H9 (cell line): ENCODE measurements at places on chromosomes 13 and 19.

- H3K36me3 ChIP-seq: peaks cover 4% of the 10 kb centered on the region; the same call in 2 of the 3 replicates
- H3K27me3 ChIP-seq: no peaks in the 10 kb centered on the region
- DNase-seq: no peak
- H3K27ac ChIP-seq: no peak overlapping the region
Measured at GRCh38 chr13:114069376-114070097, 62.9 kb downstream of the RASA3 start.

- no peaks in the 10 kb centered on the region for H3K4me1 ChIP-seq
- no peak overlapping the region for H3K27ac ChIP-seq
Measured at GRCh38 chr19:46759817-46760333, 13.6 kb upstream of the STRN4 start.

DNA sequence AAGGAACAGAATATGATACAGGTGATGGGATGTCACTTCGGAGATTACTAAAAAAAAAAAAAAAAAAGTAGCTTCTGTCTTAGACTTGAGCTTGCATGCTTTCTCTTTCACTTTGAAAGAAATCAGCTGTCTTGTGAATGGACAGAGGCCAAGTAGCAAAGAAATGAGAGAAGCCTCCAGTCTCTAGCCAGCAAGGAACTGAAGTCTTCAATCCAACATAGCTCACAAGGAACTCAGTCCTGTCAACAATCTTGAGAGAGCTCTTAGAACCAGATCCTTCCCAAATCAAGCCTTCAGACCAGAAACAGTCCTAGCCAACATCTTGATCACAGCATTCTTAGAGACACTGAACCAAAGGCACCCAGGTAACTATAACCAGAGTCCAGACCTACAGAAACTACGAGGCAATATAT is 7.7 kb downstream of the N4BP2L2 start:
- no peaks in the 10 kb centered on the region; the same call in 1 of the 2 replicates for H3K4me1 ChIP-seq
- H3K36me3 ChIP-seq: peaks cover 30% of the 10 kb centered on the region
- no peaks in the 10 kb centered on the region for H3K27me3 ChIP-seq
- no peak for DNase-seq

GRCh38 chr13:74136084-74136658 is 2.0 kb upstream of the KLF12 start:
- H3K27ac ChIP-seq: no peak overlapping the region
- DNase-seq: no peak
- peaks cover 2% of the 10 kb centered on the region; the same call in 1 of the 2 replicates for H3K4me1 ChIP-seq
- H3K4me3 ChIP-seq: no peak overlapping the region

- no peaks in the 10 kb centered on the region for H3K36me3 ChIP-seq
- peak; percentile 78 for DNase-seq
- H3K27ac ChIP-seq: no peak overlapping the region
- H3K4me3 ChIP-seq: no peak overlapping the region
- H3K4me1 ChIP-seq: no peaks in the 10 kb centered on the region
Measured at GRCh38 chr19:46766569-46767317, 20.5 kb upstream of the STRN4 start.

GRCh38 chr13:38180670-38181069 is 169.0 kb upstream of the UFM1 start:
- no peaks in the 10 kb centered on the region for H3K36me3 ChIP-seq
- no peak overlapping the region for H3K4me3 ChIP-seq
- no peak overlapping the region for H3K27ac ChIP-seq
- no peaks in the 10 kb centered on the region for H3K27me3 ChIP-seq

DNA sequence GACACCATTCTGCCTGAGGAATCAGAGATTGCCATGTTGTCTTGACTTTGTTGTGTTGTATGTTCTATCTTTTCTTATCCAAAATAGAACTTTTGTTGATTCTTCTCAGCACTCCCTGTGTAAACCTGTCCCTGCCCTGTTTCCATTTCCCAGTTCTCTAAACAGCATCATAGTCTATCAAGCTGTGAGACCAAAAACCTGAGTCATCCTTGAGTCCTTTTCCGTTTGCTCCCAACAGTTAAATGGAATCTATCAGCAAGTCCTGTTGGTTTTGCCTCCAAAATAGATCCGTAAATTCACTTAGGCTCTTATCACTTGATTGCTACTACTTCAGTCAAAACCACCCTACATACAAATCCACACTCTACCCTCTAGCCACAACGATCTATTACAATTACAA is 667.1 kb downstream of the PCDH9 start:
- H3K4me3 ChIP-seq: no peak overlapping the region
- no peak for DNase-seq
- no peak overlapping the region for H3K27ac ChIP-seq
- H3K4me1 ChIP-seq: no peaks in the 10 kb centered on the region; the same call in 1 of the 2 replicates
- no peaks in the 10 kb centered on the region for H3K27me3 ChIP-seq

GRCh38 chr13:112329376-112329775 is 46.8 kb upstream of the SPACA7 start:
- H3K27ac ChIP-seq: no peak overlapping the region
- H3K4me1 ChIP-seq: no peaks in the 10 kb centered on the region
- no peaks in the 10 kb centered on the region for H3K36me3 ChIP-seq
- no peak for DNase-seq
- peaks cover 16% of the 10 kb centered on the region; the same call in 1 of the 2 replicates for H3K27me3 ChIP-seq

- H3K27ac ChIP-seq: no peak overlapping the region
- no peaks in the 10 kb centered on the region for H3K27me3 ChIP-seq
- no peaks in the 10 kb centered on the region for H3K36me3 ChIP-seq
- no peaks in the 10 kb centered on the region for H3K4me1 ChIP-seq
Measured at GRCh38 chr13:111429064-111429558, 108.7 kb downstream of the TEX29 start.

DNA sequence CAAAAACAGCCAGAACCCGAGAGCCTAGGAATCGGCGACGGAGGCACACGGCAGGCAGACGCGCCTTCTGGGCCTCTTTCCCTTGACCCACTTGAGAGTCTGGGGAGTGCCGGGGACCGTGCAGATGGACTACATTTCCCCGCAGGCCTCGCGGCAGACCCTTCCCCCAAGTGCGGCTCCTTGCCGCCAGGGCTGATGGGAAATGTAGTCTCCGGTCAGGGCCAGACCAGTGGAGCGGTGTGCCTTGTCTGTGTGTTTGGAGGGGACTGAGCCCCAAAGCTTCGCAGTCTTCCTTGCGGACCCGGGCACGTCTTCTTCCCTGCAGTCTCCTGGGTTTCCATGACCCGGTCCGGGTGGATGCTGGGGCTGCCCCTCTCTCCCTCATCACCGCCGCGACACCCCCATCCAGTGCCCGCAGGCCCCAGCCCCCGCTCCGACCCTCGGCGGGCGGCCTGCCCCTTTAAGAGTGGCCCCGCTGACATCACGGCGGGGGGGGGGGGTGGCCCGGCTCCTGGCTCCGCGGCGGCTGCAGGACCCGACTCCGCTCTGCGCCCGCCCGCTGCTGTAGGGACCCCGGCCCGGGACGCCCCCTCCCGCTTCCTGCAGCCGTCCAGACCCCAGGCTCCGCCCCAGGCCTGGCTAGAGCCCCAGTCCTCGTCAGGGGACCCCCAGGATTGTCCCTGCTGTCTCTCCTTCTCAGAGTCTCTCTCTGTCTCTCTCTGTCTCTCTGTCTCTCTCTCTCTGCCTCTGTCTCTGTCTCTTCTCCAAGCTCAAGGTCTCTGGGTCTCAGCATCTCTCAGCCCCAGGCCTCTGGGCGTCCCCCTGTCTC is 758 bp upstream of the CACNG7 start:
- DNase-seq: peak; percentile 93
- H3K4me3 ChIP-seq: peak overlapping the region; percentile 71
- peaks cover 4% of the 10 kb centered on the region; the same call in 1 of the 2 replicates for H3K4me1 ChIP-seq
- peaks cover 3% of the 10 kb centered on the region; the same call in 1 of the 2 replicates for H3K27me3 ChIP-seq
- H3K36me3 ChIP-seq: no peaks in the 10 kb centered on the region

DNA sequence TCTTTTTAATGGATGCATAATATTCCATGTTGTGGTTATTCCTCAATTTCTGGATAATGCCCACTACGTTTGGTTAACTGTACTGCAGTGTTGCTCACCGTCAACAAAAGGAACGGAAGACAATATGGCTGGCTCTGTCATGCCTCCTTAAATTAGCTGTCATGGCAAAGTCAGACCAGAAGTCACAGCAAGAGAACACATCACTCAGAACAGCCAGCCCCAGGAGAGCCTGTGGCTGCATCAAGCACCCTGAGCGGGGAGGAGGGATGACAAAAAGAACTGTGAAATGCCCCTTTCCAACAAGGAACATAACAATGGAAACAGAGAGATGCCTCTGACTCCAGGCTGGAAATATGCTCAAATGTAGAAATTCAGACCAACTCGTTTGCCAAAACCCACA is 366.0 kb upstream of the ZNF507 start:
- no peaks in the 10 kb centered on the region for H3K4me1 ChIP-seq
- no peaks in the 10 kb centered on the region for H3K27me3 ChIP-seq
- H3K4me3 ChIP-seq: no peak overlapping the region
- H3K36me3 ChIP-seq: no peaks in the 10 kb centered on the region
- DNase-seq: no peak
- no peak overlapping the region for H3K27ac ChIP-seq

GRCh38 chr13:35600137-35600536 is 123.6 kb upstream of the MAB21L1 start:
- no peak overlapping the region for H3K4me3 ChIP-seq
- no peaks in the 10 kb centered on the region for H3K4me1 ChIP-seq
- H3K36me3 ChIP-seq: no peaks in the 10 kb centered on the region
- no peak overlapping the region for H3K27ac ChIP-seq
- no peak for DNase-seq

DNA sequence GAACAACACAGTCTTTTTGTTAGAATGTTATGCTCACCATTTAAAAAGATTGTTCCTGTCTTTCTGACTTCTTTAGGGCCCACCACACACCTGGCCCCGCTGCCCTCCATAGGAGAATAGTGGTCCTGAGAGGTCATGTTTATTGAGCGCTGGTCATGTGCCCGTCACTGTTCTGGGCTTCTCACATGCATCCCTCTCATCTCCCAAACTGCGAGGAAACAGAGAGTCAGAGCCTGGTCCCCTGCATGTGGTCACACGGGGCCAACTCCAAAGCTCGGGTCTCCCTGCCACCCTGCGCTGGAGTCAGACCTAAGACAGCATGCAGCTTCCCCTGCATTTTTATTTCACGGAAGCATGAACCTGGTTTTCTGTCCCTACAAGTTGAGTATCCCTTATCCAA is 70.4 kb upstream of the GPR183 start:
- peak; percentile 28 for DNase-seq
- H3K36me3 ChIP-seq: peaks cover 10% of the 10 kb centered on the region
- H3K4me1 ChIP-seq: peaks cover 18% of the 10 kb centered on the region
- H3K4me3 ChIP-seq: no peak overlapping the region

DNA sequence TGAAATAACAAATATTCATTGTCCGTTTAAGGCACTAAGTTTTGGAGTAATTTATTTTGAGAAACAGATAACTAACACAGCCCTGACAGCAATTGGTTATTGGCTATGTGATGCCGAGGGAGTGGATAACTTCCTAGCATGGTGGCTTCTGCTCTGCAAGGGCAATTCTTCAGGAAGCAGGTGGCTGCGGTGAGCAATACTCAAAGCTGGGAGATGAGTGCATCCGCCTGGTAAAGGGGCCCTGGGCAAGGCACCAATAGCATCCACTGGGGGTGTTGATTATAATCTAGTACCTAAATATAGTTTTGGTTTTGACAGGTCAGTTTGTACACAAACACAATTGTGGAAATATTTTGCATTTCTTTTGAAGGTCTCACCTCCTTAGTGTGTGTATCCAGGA is 41.0 kb downstream of the CCDC70 start:
- H3K4me1 ChIP-seq: no peaks in the 10 kb centered on the region
- DNase-seq: no peak
- H3K27me3 ChIP-seq: no peaks in the 10 kb centered on the region
- no peak overlapping the region for H3K4me3 ChIP-seq
- H3K27ac ChIP-seq: no peak overlapping the region
- H3K36me3 ChIP-seq: no peaks in the 10 kb centered on the region

DNA sequence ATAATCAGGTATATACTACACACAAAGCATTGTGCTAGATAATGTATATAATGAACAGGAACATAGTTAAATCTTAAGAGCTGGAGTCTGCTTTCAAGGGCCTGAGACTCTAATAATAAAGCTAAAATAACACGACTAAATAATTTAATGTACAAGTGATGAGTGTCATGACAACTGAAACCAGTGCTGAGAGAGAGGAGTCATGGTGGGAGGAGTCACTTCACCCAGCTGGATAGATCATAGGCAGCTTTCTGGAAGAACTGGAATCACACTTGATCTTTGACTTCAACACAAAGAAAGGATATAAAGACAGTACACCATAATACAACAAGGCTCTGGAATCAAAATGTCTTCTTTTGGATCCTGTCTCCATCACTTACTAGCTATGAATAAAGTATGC is 7.1 kb downstream of the RBM26 start:
- no peaks in the 10 kb centered on the region; the same call in 1 of the 2 replicates for H3K4me1 ChIP-seq
- H3K27ac ChIP-seq: no peak overlapping the region
- H3K36me3 ChIP-seq: peaks cover 54% of the 10 kb centered on the region
- H3K27me3 ChIP-seq: no peaks in the 10 kb centered on the region
- no peak overlapping the region for H3K4me3 ChIP-seq

GRCh38 chr13:45823583-45823982 is 28.0 kb downstream of the SIAH3 start:
- H3K4me3 ChIP-seq: no peak overlapping the region
- no peak for DNase-seq
- H3K27ac ChIP-seq: no peak overlapping the region
- no peaks in the 10 kb centered on the region for H3K27me3 ChIP-seq
- H3K36me3 ChIP-seq: no peaks in the 10 kb centered on the region

GRCh38 chr19:6099599-6099998 is 10.7 kb downstream of the RFX2 start:
- no peak for DNase-seq
- H3K4me1 ChIP-seq: no peaks in the 10 kb centered on the region
- H3K27ac ChIP-seq: no peak overlapping the region
- no peak overlapping the region for H3K4me3 ChIP-seq
- H3K36me3 ChIP-seq: no peaks in the 10 kb centered on the region
- H3K27me3 ChIP-seq: no peaks in the 10 kb centered on the region

- H3K27ac ChIP-seq: no peak overlapping the region
- DNase-seq: no peak
- no peak overlapping the region for H3K4me3 ChIP-seq
- H3K4me1 ChIP-seq: no peaks in the 10 kb centered on the region
- no peaks in the 10 kb centered on the region for H3K27me3 ChIP-seq
Measured at GRCh38 chr19:10952809-10953208, 8.0 kb upstream of the SMARCA4 start.

DNA sequence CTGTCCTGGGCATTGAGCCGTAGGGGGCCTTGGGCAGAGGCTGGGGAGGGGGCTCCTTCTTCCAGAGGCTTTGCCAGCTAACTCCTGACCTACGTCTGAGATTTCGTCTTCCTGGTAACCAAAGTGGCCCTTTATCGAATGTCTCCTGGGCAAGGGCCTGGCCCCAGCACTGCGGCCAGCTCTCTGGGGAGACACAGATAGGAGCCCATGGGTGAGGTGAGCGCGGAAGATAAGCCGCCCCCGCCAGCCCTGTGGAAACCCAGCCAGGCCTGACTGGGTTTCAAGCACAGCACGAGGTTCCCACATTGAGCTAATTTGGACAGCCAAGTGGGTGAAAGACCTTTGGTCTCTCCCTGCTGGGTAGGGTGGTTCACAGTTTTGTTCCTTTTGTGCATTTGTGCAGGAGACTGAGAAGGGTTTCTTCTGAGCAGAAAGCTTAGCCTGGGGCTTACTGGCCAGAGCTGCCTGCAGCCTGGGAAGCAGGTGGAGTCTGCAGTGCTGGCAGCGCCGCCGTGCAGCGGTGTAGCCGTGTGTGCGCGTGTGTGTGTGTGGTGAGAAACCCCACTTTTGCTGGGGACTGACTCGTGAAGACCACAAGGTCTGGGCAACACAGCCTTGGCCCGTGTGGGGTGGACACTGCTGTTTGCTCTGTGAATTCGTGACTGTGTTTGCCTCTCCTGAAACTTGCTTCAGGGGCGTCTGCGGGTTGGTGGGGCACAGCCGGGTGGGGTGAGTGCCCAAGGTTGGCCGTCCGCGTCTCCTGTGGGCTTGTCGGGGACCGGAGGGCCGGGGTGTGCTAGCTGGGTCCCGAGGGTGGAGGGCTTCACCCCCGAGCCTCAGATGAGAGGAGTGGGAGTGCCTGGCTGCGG is 2.5 kb downstream of the BSG start:
- H3K36me3 ChIP-seq: peaks cover 30% of the 10 kb centered on the region
- H3K27me3 ChIP-seq: no peaks in the 10 kb centered on the region
- no peak for DNase-seq
- H3K27ac ChIP-seq: no peak overlapping the region
- H3K4me1 ChIP-seq: no peaks in the 10 kb centered on the region; the same call in 1 of the 2 replicates
